Tracheal epithelial cell (primary cell): ENCODE measurements at places on chromosomes 11 and 22. TPM values are rescaled to one million over a fixed set of nuclear protein-coding genes. Genes with fewer than 3 reads are reported as not detected.

The MRGPRX4 gene
- total RNA-seq, result not detected in 2 replicates

The SLCO2B1 gene
- total RNA-seq, result 1.1 and 6.7 TPM in 2 replicates

The PVALB gene
- not detected in 2 replicates for total RNA-seq

The ASCL2 gene
- total RNA-seq, result 1.4 and 1.7 TPM in 2 replicates

The NOX4 gene
- total RNA-seq, result 0.64 and 1.4 TPM in 2 replicates

The BBOX1 gene
- total RNA-seq, result 0.64 and 2.7 TPM in 2 replicates

The HBE1 gene
- not detected in 2 replicates for total RNA-seq

The CASP5 gene
- total RNA-seq, result 1.1 TPM in 1 of 2 replicates, not detected in the other

The IL10RA gene
- under 0.01 TPM in 1 of 2 replicates, not detected in the other for total RNA-seq

The AMBRA1 gene
- 15.3 and 27.7 TPM in 2 replicates for total RNA-seq

The CCDC82 gene
- total RNA-seq, result 4.7 and 6.5 TPM in 2 replicates

The TMEM138 gene
- total RNA-seq, result 12.8 and 16.8 TPM in 2 replicates

The PTPRCAP gene
- total RNA-seq, result 0.24 TPM in 1 of 2 replicates, not detected in the other

The CCDC87 gene
- total RNA-seq, result 0.48 TPM in 1 of 2 replicates, not detected in the other

The LMNTD2 gene
- total RNA-seq, result 1.7 and 3.2 TPM in 2 replicates

The INS gene
- not detected in 2 replicates for total RNA-seq

The MPEG1 gene
- not detected in 2 replicates for total RNA-seq
